Stimulated activated CD4-positive, alpha-beta T cell treated with anti-CD3 and anti-CD28 coated beads, Interleukin-1b, Interleukin-23, amount 100 ng/mL, for 24 hours (primary cell): ENCODE measurements at places on chromosomes 6 and 20.

DNA sequence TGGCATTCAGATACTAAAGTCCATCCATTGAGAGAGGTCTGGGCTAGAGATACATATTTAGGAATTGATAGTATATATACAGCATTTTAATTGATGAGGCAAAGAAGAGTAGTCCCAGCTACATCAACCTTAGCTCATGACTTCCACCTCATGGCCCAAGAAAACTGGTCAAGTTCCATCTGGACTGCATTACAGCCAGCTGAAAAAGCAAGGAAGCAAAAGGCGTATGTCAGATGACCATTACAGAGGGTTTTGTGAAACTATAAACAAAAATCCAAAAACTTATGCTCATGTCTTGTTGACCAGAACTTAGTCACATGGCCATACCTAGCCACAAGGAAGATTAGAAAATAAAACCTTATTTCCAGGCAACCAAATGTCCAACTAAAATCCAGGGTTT, 46.8 kb upstream of the RNF146 start:
- DNase-seq, result no peak

- DNase-seq, result no peak
Observed at GRCh38 chr6:122631571-122632249, 21.5 kb downstream of the PKIB start.

- DNase-seq, result no peak
Observed at GRCh38 chr20:11235058-11235457, 561.3 kb upstream of the JAG1 start.

- no peak for DNase-seq
Observed at GRCh38 chr20:60529149-60529548, 570.9 kb downstream of the CDH26 start.

DNA sequence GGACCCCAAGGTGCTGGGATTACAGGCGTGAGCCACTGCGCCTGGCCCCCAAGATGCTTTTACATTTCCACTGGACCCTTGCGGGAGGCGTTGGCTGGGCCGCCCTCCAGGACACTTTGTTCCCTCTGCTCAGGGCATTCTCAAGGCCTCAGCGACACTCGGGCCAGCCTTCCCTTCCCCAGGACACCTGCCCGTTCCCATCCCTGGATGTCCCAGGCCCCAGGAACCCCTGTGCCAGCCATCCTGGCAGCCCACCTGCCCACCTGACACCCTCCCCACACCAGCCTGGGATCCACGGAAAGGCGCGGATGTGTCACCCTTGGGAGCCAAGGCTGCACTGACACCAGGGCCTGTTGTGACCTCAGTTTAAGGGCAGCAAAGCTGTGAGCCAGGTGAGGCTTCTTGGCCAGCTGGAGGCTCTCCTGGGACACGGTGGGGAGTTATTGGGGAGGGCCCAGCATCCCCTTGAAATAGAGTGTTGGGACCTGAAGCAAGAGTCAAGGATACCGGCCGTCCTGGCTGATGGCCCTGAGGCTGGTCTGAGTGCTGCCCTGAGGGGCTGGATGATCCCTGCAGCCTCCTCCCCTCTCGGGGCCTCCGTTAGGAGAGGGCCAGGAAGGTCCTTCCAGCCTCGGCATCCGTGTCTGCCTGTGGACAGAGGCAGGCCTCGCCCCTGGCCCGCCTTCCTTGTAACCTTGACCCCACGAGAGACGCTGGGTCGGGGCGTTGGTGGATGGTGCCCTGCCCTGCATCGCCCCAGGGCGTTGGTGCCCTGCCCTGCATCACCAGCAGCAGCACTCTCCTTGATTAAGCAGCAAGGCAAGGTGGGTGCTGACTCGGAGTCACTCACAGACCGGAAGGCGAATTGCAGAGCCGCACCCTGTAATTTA, 84.2 kb upstream of the BHLHE23 start:
- no peak for DNase-seq

GRCh38 chr6:131292145-131292938, 157.1 kb downstream of the AKAP7 start:
- no peak for DNase-seq

GRCh38 chr6:122322824-122323223, 76.6 kb upstream of the HSF2 start:
- no peak for DNase-seq

DNA sequence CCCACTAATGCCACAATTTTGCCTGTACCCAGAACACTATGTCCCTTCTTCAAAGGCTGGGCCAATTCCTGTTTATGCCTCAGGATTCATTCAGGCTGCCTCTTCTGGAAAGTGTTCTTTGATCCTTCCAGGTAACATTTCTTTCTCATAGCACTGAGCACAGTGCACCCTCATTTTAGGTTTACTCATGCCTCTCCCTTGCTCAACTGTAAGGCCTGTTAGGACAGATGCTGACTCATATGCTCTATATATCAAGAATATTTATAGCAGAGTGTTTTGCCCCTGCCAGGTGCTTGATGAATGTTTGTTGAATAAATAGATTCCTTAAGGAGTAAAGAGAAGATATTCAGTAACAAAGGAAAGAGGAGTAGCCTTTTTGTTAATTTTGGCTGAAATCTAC, 263.9 kb downstream of the PHF3 start:
- no peak for DNase-seq

GRCh38 chr6:41097467-41098090, 24.8 kb downstream of the NFYA start:
- DNase-seq, result no peak

GRCh38 chr20:10454151-10454750, 19.1 kb downstream of the SLX4IP start:
- DNase-seq, result no peak

- DNase-seq, result no peak
Observed at GRCh38 chr20:21099751-21100577, 6.2 kb downstream of the LINC00237 start.

DNA sequence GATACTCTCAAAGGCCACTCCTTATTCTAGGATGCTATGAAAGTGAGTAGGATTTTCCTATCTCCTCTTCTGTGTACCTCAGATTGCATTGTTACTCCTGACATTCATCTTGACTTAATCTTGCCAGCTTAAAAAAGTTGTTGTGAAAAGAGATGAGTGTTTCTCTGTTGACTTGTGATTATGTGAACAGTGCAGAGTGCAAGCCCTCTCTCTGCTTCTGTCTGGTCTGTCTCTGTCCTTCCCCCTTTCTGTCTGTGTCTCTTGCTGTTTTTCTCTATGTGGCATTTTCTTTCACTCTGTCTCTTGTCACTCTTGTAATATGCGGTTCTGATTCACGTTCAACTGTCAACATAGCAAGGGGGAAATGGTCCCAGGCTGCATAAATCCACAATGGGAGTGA, 306.6 kb downstream of the FARS2 start:
- DNase-seq, result no peak

GRCh38 chr6:39725632-39725997, 407 bp upstream of the KIF6 start:
- no peak for DNase-seq

DNA sequence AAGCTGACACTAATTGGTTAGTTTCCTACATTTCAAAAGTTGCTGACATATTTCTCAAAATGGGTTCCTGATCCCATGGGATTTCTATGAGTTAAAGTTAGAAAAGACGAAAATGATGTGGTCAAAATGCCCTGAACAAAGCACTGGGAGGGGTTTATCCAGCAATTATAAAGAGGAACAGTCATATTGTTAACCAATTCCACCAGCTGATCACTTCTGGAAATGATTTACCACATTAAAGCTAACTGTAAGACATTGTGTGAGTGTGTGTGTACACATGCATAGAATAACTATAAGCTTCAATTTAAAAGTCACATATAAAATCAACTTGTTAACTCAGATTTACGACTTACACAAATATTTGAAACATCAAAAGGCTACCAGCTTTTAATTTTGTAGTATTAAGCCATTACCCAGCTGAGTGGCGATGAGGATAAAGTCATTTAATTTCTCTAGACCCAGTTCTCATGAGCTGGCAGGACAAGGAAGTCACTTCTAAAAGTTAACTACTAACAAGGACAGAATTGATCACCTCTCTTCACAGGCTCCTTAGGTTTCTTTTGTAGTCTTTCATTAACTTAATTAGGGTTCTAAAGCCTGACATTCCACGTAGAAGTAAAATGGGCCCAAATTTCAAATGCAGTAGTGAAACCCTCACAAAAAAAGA, 40.4 kb downstream of the MAN1A1 start:
- DNase-seq, result no peak

GRCh38 chr20:38579921-38580320, 1.1 kb upstream of the ADIG start:
- no peak for DNase-seq

- DNase-seq, result no peak
Observed at GRCh38 chr6:126040826-126041225, 54.5 kb downstream of the TRMT11 start.

DNA sequence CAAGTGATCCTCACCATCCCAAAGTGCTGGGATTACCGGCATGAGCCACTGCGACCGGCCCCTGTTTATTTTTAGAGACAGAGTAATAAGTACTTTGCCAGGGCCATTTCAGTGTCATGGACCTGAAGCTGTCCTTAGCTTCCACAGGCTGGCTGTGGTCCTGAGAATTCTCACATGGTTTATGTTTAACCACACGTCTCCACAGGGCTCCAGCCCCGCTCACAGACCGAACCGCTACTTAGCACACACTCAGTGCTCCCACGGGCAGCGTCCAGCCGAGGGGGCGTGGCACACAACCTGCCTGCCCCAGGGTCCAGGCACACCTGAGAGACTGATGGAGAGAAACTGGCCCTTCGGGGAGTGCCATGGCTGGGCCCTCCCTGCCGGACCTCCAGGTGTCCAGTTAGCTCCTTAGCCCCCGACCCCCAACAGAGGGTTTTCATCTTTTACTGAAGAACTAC, 11.7 kb downstream of the ACSS1 start:
- DNase-seq, result no peak

GRCh38 chr6:30612687-30613248, 4.3 kb downstream of the PPP1R10 start:
- DNase-seq, result no peak

- DNase-seq, result peak; percentile 4
Observed at GRCh38 chr6:155628306-155628705, 172.7 kb upstream of the NOX3 start.

DNA sequence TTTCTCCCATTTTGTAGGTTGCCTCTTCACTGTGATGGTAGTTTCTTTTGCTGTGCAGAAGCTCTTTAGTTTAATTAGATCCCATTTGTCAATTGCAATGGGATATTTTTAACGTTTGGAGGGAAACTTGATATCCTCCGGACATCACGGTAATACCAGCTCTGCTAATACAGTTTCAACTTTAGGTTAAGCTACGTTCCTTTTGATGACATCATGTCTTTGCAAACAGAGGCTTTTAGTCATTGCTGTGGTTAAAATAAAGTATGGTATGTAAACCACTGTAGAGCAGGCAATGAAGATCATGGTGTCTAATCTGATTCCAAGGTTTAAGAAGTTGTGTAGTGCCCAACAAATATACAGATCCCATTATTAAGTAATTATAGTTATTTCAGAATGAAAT, 168.0 kb upstream of the CHD6 start:
- no peak for DNase-seq

GRCh38 chr6:150450918-150451317, 82.1 kb downstream of the IYD start:
- DNase-seq, result no peak

DNA sequence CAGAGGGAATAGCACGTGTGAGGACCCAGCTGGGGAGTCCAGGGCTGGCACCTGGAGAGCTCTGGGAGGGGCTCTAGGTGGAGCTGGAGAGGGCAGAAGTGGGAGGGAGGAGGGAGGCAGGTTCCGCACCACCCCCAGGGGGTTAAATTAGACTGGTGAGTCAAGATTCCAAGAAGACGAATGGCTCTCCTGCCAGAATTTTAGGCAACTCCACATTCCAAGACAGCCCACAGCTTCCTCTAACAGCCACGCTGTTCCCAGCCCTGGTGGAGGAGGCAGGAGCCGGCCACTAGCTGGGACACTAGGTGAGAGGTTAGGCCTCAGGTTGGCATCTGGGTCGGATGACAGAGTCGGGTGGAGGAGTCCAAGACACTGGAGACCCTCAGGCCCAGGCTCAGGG, 60.2 kb downstream of the TFAP2C start:
- no peak for DNase-seq

DNA sequence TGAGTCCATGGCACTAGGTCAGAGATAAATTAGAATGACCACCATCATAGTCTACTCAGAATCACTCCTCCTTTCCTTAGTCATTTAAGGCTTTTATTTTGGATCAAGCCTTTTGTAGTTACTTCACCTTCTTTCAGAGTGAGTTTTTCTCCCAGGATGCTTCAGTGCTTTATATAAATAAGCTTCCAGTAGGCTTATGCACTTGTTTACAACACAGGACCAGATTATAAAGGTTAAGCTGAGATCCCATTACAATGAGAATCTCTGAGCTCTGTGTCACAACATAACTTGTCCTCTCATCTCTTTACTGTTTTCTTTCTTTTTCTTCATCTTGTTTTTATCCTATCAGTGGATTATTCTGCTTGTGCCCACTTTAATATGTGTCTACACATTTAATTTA, 47.9 kb downstream of the CEP57L1 start:
- no peak for DNase-seq

DNA sequence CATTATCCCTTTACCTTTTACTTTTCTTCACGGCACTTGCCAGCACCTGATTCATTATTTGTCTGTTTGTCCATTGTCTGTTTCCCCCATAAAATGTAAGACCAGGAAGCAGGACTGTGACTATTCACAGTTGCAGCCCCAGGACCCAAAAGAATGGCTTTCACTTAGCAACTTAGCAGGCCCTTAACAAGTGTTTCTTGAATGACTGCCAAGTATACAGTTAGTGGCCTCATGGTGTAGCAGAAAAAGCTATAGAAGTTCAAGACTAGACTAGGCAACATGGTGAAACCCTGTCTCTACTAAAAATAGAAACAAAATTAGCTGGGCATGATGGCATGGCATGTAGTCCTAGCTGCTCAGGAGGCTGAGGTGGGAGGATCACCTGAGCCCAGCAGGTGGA, 4.3 kb downstream of the SLC26A8 start:
- no peak for DNase-seq

DNA sequence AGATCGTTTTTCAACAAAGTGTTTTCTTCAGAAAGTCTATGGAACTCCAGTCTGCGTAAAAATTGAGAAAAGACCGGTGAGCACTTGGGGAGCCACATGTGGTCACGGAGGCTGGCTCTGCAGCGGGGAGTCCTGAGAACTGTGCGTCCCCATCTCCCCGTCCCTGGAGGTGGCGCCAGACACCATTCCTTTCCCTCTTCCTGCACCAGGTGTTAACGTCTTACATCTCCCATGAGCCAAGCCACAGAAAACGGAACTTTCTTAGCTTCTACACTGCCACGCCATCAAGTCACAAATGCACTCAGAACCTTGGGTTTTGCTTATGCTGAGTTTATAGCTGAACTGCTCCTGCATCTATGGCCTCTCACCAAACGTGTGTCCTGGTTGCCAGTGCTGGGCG, 62.6 kb downstream of the GINS1 start:
- DNase-seq, result peak; percentile 9

DNA sequence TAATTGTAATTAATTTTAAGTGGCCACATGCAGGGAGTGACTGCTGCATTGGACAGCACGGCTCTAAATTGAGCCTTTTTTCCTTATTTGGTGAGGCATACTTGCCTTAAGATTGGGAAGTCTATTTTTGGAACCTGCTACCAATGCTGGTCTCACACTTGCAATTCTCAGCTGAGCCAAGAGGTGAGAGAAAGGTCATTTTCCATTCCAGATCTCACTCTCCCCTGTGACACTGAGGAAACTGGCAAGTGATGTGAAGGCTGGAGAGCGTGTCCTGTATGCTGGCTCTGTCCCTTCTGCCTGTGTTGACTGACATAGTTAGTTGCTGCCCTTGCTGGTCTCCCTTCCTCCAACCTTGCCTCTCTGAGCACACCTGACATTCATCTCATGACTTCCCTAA, 735 bp upstream of the MOG start:
- DNase-seq, result no peak

- no peak for DNase-seq
Observed at GRCh38 chr20:53859684-53860083, 210.7 kb downstream of the BCAS1 start.

- no peak for DNase-seq
Observed at GRCh38 chr6:17905611-17906592, 81.5 kb downstream of the KIF13A start.
